Nucleus accumbens (tissue), 56 donors: ENCODE measurements at places on chromosomes 1 and 21.

GRCh38 chr21:38159355-38159754, 97.4 kb upstream of the KCNJ15 start:
- DNase-seq: no peak

- DNase-seq: no peak
Observed at GRCh38 chr1:112504661-112505399, 3.9 kb upstream of the WNT2B start.

GRCh38 chr1:248243204-248243603, 12.0 kb downstream of the OR2M4 start:
- DNase-seq: no peak

GRCh38 chr1:46188295-46189030, 9.8 kb downstream of the POMGNT1 start:
- DNase-seq: no peak

DNA sequence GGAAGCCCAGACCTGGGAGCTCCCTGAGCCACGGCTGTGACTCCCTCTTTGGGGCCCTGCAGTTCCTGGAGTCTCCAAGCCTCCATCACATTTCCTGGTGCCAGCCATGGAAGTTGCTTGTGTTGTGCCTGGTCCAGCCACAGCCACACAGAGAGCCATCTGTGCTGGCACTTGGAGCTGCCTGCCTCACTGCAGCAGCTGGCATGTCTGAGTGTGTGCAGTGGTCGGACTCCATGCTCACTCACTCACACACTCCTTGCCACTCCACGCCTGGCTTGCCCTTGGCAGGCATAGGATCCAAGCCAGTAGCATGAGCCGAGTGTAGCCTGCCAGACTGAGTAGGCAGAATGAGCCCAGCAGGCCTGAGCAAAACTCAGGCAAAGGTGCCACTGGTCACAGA, 516.3 kb upstream of the BEND5 start:
- no peak for DNase-seq

DNA sequence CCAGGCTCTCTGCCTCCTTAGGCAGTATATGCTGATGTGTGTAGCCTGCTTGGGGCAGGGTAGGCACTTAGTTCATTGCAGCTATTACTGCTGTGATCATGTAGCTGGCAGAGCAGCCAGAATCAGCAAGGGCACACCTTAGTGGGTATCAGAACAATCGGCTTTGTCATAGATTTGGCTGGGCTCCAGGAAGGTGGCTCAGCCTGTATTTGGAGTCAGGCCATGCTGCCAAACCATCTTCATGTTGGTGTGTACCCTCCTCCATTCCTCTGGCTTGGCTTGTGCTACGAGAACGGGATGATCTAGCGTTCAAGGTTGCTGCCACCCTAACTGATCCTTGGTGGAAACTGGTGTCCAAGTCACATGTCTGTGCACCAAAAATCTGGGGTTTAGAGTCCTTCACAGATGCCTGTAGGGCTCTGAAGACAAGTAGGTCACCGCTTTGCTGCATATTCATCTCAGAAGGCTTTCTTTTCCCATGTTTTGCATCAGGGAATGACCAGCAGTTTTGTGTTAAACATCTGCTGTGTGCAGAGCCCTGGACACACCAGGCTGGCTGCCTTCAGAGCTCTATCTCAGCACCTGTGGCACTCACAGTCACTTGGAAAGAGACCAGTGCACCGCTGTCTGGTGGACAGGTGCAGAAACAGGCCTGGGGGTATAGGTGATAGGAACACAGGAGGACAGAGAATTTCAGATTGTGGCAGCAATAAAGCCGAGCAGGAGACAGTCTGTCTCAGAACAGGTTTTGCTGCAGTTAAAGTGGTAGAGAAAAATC, 23.7 kb downstream of the VANGL1 start:
- DNase-seq: no peak

DNA sequence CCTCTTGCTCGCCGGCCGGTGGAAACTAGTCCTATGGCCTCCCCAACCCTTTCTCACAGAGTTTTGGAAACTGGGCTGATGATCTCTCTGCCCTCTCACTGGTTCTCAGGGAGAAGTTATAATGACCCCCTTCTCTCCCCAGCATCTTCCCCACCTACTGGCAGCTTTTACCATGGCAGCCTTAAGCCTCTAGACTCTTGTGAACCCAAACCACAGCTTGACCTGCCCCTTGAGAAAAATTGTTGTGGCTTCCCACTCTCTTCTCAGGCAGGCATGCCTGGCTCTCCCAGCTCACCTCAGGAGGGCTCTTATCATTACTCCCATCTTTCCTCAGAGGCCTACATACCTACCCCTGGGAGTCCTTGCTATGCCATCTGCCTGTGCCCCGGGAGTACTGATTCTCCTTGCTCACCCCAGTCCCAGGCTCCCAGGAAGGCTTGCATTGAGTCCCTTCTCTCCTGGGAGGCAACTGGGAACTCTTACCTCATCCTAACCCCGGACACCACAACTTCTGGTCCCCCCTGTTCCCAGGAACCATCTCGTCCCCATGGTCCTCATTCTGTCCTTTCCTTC, 1.6 kb downstream of the NSUN4 start:
- no peak for DNase-seq

DNA sequence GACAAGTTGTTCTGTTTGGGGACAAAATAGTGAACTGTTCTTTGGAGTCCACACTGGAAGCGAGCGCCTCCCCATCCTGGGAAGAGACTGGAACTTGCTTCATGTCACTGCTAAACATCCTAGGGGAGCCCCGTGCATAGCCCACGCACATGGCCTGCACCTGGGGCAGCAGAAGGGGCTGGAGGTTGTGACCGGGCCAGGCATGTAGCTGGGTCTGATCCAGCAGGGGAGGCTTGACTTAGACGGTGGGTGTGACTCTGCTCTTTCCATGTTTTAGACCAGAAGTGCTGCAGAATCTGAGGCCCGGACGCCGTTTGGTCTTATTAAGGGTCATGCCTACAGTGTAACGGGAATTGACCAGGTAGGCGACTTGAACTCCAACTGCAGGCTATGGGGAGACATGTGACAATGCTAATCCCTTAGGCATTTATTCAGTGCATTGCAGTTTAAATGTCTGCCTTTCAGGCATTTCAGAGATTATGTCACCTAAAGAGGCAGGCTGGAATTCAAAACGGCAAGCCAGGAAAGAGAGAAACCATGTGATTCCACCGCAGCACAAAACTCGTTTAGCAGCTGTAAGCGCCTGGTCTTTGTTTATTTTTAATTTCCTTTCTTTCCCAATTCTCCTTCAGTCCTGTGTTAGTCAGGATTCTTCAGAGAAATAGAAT, 21.8 kb downstream of the CAPN9 start:
- DNase-seq: no peak

GRCh38 chr1:164707868-164708331, 148.9 kb downstream of the PBX1 start:
- no peak for DNase-seq
